ENCODE measurements at places on chromosomes 12 and 14.

GRCh38 chr12:76020731-76021672 lies 10.6 kb downstream of the PHLDA1 start:
- peak; percentile 51 for DNase-seq

GRCh38 chr12:106915635-106916026 lies 40.1 kb upstream of the TMEM263 start:
- DNase-seq = no peak

DNA sequence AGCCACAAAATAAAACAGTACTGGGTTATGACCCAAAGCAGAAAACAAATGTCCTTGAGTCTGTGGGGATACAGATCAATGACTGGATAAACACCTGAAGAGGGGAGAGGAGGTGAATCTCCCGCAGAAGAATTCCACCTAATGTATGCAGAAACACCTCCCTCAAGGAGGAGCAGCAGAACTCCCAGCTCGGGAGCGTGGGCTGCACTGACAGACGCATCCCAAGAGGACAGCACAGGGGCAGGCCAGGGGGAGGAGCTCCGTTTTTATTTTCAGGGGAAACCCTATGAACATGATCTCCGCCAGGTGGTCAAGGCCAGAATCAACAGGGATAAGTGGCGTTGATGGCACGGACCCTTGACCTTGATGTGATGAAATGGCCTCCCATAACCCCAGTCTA lies 41.8 kb upstream of the PPP2R5C start:
- DNase-seq = no peak

GRCh38 chr12:91023326-91024004 lies 18.7 kb upstream of the EPYC start:
- no peak for DNase-seq

- no peak for DNase-seq
Observed at GRCh38 chr12:88351146-88351545, 209.0 kb downstream of the TMTC3 start.

DNA sequence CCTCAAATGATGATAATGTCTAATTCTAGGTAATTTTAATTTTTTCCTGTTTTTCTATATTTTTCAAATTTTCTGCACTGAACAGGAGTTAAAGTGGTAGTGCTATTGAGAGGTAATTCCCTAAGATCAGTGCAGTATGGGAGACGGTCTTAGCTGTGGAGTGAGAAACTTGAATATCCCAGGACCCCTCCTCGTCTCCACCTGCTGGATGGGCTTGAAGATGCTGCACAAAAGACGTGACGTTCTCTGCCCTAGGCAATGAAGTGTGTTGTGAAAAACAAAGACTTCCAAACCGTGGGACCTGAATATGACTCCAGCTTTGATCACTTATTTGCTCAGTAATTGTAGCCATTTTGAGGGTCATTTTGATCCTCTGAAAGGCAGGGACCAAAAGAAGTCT lies 298.1 kb downstream of the VRK1 start:
- no peak for DNase-seq

DNA sequence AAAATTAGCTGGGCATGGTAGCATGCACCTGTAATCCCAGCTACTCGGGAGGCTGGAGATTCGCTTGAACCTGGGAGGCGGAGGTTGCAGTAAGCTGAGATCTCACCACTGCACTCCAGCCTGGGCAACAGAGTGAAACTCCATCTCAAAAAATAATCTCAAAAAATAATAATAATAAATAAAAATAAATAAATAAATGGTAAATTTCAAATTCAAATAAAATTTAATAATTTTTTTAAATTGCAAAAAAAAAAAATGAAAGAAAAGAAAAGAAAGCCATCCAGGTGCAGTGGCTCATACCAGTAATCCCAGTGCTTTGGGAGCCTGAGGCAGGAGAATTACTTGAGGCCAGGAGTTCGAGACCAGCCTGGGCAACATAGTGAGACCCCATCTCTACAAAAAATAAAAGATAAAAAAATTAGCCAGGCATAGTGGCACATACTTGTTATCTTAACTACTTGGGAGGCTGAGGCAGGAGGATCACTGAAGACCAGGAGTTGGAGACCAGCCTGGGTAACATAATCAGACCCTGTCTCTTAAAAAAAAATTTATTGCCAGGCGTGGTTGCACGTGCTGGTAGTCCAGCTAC lies 36.4 kb downstream of the ALDH2 start:
- no peak for DNase-seq

DNA sequence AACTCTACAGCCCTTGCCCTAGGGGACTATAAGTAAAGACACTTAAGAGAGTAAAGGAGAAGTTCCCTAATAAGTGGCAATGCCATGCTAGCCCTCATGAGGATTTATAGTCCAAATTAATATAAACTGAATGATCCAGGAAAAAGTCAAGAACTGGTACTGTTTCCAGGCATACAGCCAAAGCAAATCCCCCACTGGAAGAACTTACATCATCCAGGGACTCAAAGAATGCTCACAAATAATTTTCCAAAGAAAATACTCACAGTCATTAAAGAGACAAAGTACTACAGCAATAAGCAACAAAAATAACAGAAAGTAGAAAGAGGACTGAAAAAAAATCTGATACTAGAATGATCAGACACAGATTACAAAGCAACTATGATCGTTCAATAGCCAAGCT lies 79.7 kb upstream of the RAP1B start:
- no peak for DNase-seq

DNA sequence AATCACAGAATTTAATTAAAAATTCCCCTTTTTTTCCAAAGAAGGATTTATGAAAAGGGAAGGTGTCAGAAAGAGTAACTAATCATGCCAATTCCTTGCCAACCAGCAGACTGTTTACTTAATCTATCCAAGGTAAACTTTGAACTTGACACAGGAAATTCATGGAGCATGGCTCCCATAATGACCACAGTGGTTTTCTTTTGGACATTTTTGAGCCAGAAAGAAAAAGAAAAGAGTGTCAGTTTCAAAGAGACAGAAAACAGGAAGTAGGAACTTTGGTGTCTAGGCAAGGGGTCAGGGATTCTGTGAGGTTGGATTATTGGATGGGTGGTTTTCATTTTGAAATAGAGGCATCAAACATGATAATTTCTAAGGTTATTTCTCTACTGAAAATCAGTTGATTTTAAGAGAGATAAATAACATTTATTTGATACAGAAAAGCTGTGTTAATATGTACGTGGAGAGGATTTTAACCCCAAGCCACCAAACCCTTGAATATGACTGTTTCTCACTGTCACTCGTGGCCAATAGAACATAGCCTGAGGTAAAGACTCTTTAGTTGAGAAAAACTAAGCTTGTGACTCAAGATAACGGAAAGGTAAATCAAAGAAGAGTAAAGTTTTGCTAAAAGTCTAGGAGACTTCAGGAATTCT lies 196.1 kb downstream of the TTC6 start:
- DNase-seq = no peak

DNA sequence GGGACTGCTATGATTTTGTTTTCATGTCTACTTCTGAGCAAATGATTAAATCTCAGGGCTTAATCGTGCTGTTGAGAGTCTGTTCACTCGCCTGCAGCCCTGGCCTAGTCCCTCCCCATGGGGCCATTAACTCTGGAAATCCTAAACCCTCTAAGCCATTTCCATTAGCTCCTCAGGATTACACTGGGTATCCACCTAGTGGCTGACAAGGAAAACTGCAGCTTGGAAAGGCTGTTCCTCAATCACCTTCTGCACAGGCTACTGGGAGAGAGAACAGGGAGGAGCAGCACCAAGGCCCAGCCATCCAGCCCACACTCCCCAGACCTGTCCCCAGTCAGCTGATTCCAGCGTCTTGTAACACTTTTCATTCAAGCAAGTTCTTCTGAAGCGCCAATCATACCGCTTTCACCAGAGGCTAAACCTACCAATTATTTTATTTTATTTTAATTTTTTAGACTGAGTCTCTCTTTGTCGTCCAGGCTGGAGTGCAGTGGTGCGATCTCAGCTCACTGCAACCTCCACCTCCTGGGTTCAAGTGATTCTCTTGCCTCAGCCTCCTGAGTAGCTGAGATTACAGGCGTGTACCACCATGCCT lies 48.7 kb downstream of the NEUROD4 start:
- no peak for DNase-seq

GRCh38 chr12:11677093-11677492 lies 27.6 kb downstream of the ETV6 start:
- no peak for DNase-seq

- DNase-seq = no peak
Observed at GRCh38 chr12:123089140-123089539, 61.8 kb downstream of the PITPNM2 start.

GRCh38 chr14:55758796-55759195 lies 178.8 kb downstream of the KTN1 start:
- DNase-seq = no peak

GRCh38 chr12:41264281-41264680 lies 76.2 kb downstream of the PDZRN4 start:
- no peak for DNase-seq

- DNase-seq = no peak
Observed at GRCh38 chr12:117093918-117094630, 5.1 kb downstream of the TESC start.

DNA sequence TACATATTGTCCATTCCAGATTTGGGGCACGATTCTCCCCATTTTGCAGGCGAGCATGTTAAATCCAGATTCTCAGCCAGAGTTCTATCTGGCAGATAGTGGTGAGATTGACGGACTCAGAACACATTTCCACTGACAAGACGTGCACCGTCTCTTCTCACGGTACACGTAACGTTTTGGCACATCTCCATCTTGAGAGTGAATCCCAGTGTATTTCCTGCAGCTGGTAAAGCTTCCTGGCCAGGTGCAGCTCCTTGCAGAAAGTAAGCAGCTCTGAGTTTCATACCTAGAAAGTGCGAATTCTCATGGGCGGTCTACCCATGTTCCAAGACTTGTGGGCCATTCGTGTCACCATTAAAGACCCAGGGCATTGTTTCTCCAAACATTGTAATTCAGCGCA lies 102.6 kb downstream of the TSPAN9 start:
- DNase-seq = no peak

- no peak for DNase-seq
Observed at GRCh38 chr12:45988264-45988663, 2.1 kb downstream of the SCAF11 start.

- no peak for DNase-seq
Observed at GRCh38 chr12:124928912-124929530, 14.6 kb upstream of the UBC start.

GRCh38 chr14:32087173-32087861 lies 10.2 kb downstream of the ARHGAP5 start:
- no peak for DNase-seq

GRCh38 chr14:30015489-30015888 lies 87.8 kb upstream of the PRKD1 start:
- DNase-seq = no peak

- DNase-seq = peak; percentile 73
Observed at GRCh38 chr14:101731187-101732080, 30.1 kb upstream of the PPP2R5C start.

- no peak for DNase-seq
Observed at GRCh38 chr14:51079085-51079484, 15.8 kb downstream of the TRIM9 start.

DNA sequence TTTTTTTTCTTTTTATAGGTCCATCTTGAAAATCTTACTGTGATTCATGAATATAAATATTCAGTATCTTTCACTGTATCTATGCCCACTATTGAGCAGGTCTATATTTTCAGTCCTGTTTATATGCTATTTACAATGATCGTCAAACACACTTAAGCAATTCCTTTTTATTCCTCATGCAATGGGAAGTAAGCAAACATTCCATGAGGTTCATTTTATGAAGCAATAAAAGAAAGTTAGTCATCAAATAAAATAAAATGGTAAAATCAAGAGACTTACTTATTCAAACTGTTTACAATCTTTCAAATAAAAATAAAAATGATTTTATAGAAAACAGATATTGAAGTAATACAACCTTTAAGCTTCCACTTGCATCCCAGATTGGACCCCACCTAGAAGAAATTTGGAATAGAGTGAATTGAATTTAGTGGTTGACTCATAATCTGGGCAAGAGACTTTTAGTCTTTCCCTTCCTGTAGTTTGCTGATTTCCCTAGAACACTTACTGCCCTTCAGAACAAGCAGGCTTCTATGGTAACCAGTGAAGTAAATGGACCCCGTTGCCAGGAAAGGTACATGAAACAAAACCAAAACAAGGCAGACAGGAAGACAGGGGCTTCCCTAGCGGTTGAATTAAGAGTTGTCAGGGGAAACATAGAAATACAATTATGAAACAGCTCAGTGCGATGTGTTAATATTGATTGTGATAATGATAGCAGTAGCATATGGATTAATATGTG lies 241.0 kb upstream of the ATP2B1 start:
- peak; percentile 20 for DNase-seq

All from stimulated activated CD8-positive, alpha-beta memory T cell treated with anti-CD3 and anti-CD28 coated beads, Interleukin-12 subunit alpha, Interleukin-12 subunit beta, amount 100 ng/mL, for 1 hour (primary cell).